Psoas muscle (tissue), 8 donors: ENCODE measurements at places on chromosomes 2 and 18.

GRCh38 chr2:20565623-20566236, 85.2 kb downstream of the HS1BP3 start:
- DNase-seq, result no peak

DNA sequence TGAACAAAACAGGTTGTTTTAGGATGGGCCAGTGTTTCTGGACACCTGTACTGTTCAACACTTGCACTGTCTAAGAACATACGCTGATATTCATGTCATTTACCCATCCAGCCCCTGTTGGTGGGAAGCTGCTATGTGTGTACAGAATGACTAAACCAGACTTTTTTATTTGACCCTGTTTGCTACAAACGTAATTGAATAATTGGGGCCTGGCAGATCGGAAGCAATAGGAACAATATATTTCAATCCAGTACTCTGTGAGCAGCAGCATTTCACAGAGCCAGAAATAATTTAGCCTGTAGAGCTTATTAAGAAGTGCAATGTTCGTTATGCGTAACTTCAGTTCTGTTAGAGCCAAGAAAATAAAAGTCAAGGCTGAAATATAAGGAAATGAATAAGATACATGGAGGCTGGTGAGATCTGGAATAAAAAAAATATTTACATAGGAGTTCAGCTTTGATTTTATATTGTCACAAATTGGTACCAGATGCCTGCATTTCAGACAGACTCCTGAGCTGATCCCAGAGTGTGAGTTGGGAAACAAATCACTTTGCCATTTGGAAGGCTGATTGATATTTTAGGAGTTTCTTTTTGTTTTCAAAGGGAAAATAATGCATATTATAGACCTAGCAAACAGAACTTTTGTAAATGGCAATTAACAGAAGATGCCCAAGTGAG, 19.7 kb downstream of the CABLES1 start:
- no peak for DNase-seq

GRCh38 chr2:38415728-38416291, 38.7 kb upstream of the ATL2 start:
- no peak for DNase-seq

DNA sequence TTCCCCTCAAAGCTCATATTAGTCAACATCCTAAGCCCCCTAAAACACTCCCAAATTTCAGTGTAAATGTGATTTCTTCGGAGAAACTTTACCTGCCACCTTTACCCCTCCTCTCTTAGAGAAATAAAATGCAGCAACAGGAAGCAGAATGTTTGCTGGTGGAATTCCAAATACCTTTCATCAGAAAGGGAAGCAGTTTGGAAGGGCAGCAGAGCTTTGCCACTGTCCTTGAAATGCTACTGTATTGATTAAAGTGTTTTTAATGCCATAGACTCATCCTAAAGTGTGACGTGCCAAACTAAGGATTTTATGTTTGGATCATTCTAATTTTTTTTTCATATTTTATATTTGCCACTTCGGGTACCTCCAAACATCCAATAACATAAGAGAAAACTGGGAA, 480.1 kb downstream of the NRXN1 start:
- DNase-seq, result no peak

- DNase-seq, result no peak
These were observed 286.4 kb upstream of the CNTNAP5 start for GRCh38 chr2:123738643-123739042.

DNA sequence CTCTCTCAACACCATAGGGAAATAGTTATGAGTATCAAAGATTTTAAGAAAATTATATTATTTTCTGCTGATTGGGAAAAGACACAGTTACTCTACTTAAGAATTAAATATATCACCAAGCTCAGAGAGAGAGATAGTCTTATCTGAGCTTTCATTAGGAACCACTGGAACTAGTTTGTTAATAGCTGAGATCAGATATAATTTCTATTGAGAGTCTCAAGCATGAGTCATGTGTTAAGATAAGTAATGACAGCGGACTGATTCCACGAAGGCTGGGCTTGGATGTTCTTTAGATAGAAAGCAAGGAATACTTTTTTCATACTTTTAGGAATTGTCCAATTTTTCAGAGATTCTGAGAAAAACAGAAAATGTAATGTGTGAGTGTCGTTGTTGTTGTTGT, 44.4 kb upstream of the RBM44 start:
- no peak for DNase-seq

DNA sequence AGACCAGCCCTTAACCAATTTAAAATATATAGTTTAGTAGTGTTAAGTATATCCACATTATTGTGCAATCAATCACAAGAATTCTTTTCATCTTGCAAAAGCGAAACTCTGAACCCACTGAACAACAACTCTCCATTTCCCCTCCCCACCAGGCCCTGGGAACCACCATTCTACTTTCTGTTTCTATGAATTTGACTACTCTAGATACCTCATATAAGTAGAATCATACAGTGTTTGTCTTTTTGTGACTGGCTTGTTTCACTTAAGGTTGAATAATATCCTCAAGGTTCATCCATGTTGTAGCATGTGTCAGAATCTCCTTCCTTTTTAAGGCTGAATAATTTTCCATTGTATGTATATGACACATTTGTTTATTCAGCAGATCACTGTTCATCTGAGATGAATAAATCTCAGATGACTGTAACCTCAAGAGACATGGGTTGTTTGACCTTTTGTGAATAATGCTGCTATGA, 8.1 kb upstream of the SOS1 start:
- no peak for DNase-seq

- no peak for DNase-seq
These were observed 149.5 kb downstream of the ATP9B start for GRCh38 chr18:79218605-79219190.

- no peak for DNase-seq
These were observed 65.0 kb upstream of the LRATD1 start for GRCh38 chr2:14567561-14567960.

- DNase-seq, result no peak
These were observed 77.2 kb upstream of the NFU1 start for GRCh38 chr2:69514406-69514805.

- no peak for DNase-seq
These were observed 48.2 kb downstream of the PIGN start for GRCh38 chr18:62138461-62139235.

GRCh38 chr18:67217551-67218166, 298.9 kb downstream of the DSEL start:
- DNase-seq, result no peak

GRCh38 chr2:42842466-42842865, 50.1 kb upstream of the HAAO start:
- no peak for DNase-seq

DNA sequence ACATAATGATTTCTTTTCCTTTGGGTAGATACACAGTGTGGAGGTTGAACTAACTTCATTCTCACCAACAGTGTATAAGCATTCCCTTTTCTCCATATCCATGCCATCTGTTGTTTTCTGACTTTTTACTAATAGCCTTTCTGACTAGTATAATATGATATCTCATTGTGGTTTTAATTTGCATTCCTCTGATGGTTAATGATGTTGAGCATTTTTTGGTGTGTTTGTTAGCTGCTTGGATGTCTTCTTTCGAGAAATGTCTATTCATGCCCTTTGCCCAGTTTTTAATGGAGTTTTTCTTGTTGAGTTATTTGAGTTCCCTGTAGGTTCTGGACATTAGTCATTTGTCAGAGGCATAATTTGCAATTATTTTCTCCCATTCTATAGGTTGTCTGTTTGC, 59.8 kb downstream of the MARCHF4 start:
- no peak for DNase-seq

- DNase-seq, result no peak
These were observed 101.7 kb downstream of the SOCS6 start for GRCh38 chr18:70390371-70391090.

DNA sequence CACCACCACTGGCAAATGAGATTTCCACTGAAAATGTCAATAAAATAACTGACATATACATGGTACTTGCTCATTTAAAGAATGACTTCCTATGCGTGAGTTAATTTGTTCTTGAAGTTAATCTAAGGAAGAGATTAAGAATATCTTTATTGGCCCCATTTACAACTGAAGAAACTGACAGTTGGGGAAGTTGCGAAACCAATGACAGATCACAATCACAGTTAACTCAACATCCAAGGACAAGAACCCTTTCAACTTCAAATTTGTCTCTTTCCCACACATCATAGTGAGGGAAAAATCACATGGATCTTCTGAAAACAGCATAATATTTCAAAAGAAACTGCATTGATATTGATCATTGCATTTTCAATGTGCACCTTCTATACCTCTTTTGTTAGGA, 565.4 kb downstream of the IRS1 start:
- no peak for DNase-seq

- DNase-seq, result peak; percentile 92
These were observed at the start of gene USP40 for GRCh38 chr2:233566141-233566956. TSS of gene USP40 (minus strand) at chr2:233566782. CDS start at chr2:233565554, 1,228 bp downstream.

GRCh38 chr2:173552531-173552930, 197.9 kb downstream of the CDCA7 start:
- no peak for DNase-seq

- DNase-seq, result no peak
These were observed 55.9 kb upstream of the APCDD1 start for GRCh38 chr18:10398571-10398970.

DNA sequence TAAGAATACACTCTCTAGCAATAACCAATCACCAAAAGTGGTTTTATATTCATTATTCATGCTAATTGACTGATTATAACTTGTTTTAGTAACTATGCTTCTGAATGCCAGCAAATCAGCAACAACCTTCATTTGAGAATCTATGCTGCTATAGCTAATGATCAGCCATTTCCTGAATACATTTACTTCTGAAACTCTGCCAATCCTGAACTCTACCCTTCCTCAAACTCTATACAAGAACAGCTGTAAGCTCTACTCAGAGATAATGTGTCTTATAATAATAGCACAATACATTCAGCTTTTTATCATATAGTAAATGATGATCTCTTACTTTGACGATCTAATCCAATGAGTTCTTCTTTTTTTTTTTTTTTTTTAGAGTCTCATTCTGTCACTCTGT, 85.7 kb upstream of the EPAS1 start:
- DNase-seq, result no peak

- no peak for DNase-seq
These were observed 1.4 kb downstream of the GKN1 start for GRCh38 chr2:68975844-68976243.

- DNase-seq, result no peak
These were observed 36.9 kb downstream of the SCN1A start for GRCh38 chr2:166090908-166091307.

DNA sequence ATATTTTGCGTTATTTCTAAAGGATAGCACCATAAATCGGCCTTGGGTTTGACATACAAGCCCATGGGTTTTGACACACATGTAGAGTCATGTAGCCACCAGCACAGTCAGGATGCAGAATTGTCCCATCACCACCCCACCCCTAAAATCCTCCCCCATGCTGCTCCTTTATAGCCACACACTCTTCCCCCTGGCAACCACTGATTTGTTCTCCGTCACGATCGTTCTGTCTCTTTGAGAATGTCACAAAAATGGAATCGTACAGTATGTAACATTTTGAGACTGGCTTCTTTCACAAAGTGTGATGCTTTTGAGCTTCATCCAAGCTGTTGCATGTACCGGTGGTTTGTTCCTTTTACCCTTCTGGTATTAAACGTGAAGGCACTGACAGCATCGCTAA, 39.1 kb downstream of the CRACDL start:
- no peak for DNase-seq

GRCh38 chr2:62478093-62478580, 27.9 kb downstream of the TMEM17 start:
- no peak for DNase-seq

DNA sequence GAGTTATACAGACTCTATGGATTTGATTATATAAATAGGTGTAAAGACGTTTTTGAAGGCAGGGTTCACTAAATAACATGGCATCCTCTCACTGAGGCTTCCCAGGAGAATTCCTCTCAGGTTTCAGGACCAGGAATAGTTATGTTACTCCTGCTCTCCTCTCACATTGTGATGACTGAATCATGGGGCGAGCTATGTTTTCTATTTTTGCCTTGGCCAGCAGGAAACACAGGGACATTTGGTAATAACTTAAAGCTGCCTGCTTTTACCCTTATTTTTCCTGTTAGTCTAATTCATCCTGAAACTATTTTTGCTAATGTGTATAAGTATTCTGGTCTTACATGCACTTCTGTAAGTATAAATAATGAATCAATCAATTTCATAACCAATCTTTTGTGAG, 115.3 kb upstream of the ITGB6 start:
- DNase-seq, result no peak

GRCh38 chr2:240999873-241000541, 1.6 kb downstream of the SNED1 start:
- DNase-seq, result peak; percentile 51

DNA sequence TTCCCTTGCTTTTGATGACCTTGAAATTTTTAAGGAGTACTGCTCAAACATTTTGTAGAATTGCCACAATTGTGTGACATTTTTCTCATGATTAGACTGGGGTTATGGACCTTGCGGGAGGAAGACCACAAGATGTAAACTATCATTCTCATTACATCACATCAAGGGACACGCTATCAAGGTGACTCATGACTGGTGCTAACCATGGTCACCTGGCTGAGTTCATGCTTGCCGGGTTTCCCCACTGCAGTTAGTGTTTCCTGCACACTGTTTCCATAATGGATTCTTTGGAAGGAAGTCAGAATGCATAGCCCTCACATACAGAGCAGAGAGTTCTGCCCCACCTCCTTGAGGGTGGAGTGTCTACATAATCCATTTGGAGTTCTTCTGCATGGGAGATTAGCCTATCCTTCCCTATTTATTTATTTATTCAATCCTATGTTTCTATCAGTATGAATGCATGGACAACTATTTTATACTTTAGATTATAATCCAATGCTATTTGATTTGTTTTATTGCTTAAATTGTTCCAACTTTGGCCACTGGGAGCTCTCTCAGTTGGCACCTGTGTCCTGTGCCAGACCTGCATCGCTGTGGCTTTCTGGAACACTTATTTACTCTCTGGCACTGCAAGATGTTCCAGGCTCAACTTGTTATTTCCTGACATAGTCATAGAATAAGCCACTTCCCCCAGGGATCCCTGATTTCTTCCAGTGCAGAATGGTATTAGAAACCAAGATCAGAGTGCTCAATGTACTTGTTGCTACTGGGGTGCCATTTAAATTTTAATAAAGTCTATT, 6.0 kb downstream of the MC2R start:
- DNase-seq, result no peak

DNA sequence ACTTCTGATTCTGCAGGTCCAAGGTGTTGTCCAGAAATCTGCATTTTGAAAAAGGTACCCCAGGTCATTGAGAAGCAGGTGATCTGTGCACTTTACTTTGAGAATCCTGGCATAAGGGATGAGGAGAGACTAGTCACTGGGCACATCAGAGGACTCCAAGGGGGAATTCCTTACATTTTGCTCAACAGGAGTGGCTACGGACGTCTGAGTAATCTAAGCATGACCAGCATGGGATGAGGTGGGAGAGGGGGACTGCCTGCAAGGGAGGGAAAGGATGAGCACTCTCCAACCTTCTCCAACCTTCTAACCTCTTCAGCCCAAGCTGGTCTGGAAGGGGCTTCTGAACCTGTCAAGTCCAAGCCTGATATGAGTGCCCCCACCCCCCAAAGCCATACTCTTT, 55.5 kb downstream of the MARCHF4 start:
- DNase-seq, result no peak
